ENCODE measurements at places on chromosomes 16 and 17.

DNA sequence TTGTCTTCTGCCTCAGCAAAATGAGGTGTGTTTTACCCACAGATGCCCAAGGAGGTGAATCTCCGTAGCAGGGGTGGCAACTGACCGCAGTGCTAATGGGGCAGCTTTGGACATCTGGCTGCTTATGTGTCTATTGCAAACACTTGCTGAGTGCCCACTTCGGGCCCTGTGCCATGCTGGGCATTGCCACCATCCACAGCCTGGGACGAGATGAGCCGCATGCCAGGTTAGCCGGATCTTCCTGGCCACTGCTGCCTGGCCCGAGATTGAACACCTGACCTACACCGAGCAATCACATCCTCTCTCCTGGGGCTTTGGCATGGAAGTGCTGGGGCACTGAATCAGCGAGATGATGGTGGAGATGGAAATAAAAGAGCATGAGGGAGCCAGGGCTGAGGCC, 238.7 kb downstream of the GSG1L start:
- no peak for DNase-seq

- no peak for DNase-seq
Measured at GRCh38 chr17:57544401-57544800, 200.7 kb downstream of the CCDC182 start.

GRCh38 chr17:12089809-12090384, 69.2 kb downstream of the MAP2K4 start:
- DNase-seq = peak; percentile 52

- DNase-seq = no peak
Measured at GRCh38 chr16:21644674-21645073, 7.7 kb downstream of the IGSF6 start.

- no peak for DNase-seq
Measured at GRCh38 chr16:11674001-11674817, 6.0 kb downstream of the SNN start.

DNA sequence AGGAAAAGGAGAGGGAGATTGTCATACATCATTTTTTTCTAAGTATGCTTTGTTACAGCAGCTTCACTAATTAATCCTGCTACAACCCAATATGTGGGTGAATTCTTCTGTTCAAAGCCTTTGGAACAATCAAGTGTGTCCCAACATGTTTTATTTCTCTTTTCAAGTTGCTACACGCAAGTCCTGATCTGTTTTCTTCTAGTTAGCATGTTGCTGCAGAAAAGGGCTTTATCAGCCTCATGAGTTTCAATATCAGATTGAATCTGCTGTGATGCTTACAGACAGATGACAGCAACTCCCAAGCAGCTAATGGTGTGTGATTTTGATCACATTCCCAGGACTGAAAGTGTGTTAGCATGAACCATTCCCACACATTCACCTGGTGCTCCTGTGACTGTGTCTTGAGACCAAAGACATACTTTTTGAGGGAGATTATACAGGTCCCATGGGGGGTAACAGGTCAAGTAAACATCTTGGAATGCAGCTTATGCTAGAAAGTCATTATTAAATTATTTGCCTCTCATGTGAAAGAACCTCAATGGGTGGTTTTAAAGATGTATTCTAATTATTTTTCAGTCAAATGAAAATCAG, 96.9 kb upstream of the KCNJ16 start:
- DNase-seq = no peak

GRCh38 chr17:7205561-7205960, 14.1 kb downstream of the DLG4 start:
- no peak for DNase-seq

GRCh38 chr16:77437859-77438258, 3.0 kb upstream of the ADAMTS18 start:
- DNase-seq = peak; percentile 64

DNA sequence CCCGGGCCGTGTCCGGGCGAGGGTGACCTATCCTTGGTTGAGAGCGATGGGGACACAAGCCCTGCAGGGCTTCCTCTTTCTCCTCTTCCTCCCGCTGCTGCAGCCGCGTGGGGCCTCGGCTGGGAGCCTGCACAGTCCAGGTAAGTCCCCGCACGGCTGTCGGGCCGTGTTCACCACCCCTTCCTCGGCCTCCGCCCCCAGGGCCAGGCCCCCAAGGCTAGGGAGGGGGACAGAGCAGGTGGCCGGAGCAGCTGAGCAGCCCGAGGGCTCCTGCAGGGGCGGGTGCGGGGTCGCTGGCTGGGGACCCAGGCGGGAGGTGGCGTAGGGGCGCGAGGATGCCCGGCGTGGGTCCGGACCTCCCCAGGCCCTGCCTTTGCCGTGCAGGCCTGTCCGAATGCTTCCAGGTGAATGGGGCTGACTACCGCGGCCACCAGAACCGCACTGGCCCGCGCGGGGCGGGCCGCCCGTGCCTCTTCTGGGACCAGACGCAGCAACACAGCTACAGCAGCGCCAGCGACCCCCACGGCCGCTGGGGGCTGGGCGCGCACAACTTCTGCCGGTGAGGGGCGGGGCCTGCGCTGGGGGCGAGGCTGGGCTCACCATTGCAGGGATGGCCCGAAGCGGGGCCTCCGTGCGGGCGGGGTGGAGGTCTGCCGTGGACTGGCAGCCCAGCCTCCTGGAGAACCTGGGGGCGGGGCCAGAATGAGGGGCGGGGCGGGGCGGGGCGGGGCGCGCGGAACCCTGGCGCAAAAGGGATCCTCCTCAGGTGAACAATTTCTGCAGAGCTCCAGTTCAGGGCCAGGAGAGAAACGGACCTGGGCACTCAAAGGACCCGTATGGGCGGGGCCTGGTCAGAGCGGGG, 631 bp downstream of the KREMEN2 start:
- no peak for DNase-seq

- DNase-seq = no peak
Measured at GRCh38 chr16:53511084-53511402, 8.0 kb upstream of the AKTIP start.

GRCh38 chr17:1222321-1222720, 42.5 kb upstream of the ABR start:
- DNase-seq = no peak

DNA sequence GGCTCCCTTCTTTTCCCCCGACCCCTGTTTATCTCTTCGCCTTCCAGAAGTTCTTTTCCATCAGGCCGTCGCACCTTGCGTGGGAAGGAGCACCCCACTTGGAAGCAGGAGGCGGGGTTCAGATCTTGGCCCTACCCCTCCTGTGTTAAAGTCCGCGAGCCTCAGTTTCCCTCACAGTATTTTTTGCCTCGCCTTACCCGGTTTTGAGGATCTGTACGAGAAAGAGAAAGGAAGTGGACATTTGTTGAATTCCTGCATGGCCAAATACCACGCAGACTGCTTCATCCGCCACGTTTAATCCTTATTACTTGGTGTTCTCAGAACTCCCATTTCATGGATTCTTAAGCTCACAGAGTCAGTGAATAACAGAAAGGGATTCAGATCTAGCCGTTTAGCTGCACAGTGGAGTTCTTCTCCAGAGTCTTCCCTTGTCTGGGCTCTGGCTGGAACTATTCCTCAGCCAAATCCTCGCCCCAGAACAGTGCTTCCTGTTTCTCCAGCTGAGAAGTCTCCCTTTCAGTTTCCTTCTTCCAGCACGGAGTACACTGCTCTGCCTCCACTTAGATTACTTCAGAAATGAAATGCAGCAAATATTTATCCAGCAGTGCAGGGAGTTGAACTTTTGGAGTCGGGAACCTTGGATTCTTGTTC, 590 bp downstream of the TMEM219 start:
- no peak for DNase-seq

- no peak for DNase-seq
Measured at GRCh38 chr16:57373117-57373947, 1.0 kb downstream of the CX3CL1 start.

DNA sequence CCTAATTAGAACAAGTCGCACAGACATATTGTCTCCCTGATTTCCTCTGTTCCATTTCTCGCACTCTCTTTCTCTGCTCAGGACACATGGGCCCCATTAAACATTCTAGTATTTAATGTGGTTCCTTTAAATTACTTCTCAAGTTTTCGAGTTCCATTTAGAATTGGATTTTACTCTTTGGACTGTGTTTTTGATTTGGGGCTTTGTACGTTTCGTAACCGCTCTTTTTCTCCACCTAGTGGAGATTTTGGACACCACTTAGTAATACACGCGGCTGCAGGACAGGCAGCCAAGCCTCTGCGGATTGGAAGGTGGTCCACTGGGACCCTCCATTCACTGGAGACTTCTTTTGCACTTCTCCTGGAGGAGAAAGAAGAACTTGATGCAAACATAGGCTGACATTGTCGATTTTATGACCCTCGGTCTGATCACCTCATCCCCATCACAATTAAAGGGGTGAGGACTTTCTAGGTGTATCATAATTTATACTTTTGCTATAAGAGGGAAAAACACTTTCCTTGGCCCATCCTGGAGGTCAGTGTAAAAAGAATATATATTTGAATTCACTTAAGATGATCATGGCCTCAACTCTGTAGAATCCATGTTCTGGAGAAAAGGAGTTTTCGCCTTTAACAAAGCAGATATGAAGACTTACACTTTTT, 85.7 kb downstream of the NOG start:
- peak; percentile 25 for DNase-seq

DNA sequence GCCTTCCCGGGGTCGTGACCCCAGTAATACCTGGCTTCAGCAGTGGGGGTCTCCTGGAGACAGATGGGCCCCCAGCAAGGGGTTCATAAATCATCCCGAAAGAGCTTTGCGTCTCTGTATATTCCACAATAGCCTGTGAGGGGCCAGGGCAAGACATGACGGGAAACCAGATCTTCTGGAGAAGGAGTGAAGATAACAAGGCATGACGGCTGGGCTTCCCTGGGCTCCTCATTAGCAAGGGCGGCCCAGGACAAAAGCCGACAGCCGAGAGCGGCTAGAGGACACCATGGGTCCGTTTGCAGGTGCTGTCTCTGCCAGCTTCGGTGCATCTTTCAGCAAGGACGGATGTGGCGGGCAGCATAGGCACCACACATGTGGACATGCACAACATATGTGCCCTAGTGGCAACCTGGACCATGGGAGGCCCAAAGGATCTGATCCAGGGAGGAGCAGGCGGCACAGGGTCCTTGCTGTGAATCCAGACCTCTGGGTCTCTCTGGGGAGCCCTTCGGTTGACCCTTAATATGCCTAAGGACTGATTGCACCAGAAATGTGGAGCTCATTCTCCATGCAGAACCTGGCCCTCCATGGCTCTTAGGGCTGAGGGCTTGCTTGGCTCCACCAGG, 136.9 kb upstream of the FOXF1 start:
- DNase-seq = no peak

DNA sequence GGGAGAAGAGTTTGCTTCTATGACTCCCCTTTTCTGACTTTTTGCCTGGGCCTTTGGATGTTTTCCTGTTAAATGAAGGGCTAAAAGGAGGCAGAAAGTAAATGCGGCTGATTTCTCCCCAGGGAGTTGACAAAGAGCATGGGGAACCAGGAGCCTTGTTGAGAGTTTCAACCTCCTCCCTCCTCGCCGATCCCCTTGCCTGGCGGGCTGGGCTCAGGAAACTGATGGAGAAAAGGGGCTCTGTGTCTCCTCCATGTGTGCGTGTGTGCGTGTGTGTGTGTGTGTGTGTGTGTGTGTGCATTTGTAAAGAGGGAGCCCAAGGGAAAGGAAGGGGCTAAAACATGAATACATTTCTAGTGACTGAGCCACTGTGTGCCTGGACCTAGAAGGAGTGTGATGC, 94.5 kb downstream of the ZDHHC7 start:
- no peak for DNase-seq

DNA sequence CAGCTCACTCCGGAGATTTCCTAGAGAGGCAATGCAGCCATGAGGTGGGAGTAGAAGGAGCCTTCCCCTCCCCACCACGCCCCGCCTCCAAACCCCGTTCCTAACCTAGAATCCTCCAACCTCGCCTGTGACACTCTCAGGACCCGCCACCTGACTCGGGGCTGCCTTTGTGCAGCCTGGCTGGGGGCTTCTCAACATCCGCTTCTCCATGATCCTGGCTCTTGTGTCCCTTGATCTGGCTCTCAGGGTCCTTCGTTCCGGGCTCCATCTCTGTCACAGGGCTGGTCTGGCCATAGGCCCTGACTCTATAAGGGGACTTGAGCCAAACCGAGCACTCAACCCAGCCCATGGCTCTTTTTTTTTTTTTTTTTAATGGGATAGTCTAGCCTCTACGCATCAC, 24.3 kb downstream of the CDRT15 start:
- DNase-seq = no peak

DNA sequence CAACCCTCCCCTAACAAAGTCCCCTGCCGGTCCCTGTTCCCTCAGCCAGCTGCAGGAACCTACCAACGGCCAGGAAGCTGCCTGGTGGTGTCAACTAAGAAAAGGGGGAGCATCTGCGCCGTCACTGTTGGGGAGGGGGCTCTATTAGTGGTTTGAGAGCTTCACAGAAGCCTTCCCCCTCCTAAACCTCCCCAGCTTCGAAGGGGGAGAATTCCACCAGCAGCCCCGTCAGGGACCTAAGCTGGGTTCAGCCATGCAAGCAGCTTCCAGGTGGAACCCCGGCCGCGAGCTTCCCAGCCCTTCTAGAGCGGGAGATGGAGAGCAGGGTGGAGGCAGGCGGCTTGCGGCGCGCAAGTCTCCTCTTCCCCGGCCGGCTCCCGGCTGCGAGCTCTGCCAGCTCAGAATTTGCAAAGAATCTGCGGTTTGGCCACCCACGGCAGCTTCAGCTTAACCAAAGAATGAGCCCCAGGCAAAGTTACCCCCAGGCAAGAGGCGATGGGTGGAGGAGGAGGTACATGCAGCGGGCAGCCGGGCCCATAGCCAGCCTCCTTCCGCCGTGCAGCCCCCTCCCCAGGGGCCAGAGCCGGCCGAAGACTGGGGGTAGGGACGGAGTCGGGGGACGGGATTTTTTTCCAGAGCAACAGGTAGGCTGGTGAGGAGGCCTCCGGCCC, 33.7 kb downstream of the DDX19A start:
- no peak for DNase-seq

GRCh38 chr16:83389751-83390150, 418.0 kb upstream of the HSBP1 start:
- no peak for DNase-seq

DNA sequence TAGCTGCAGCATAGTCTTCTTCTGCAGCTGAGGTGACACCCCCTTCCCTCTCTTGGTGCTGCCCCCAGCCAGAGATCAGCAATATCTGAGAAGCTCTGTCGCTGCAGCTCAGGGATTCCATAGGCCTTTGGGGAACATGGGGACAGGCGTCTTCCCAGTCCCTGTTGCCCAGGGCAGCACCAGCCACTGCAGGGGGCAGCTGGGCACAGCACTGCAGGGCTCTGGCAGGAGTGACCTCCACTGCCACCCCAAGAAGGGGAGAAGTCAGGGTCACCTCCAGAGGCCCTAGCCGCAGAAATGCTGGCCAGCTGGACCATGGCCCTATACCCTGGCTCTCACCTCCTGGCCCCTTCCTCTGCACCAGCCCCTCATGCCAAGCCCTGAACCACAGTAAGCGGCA, 16.9 kb downstream of the SCN4A start:
- no peak for DNase-seq

GRCh38 chr17:27608328-27609230, 22.4 kb upstream of the LGALS9 start:
- no peak for DNase-seq

- DNase-seq = no peak
Measured at GRCh38 chr17:31650756-31651520, 208.1 kb downstream of the COPRS start.

- DNase-seq = no peak
Measured at GRCh38 chr16:89143911-89144675, 27.5 kb upstream of the CDH15 start.

GRCh38 chr17:1229349-1229899, 40.8 kb upstream of the BHLHA9 start:
- DNase-seq = no peak

All from glomerular endothelial cell (primary cell).